ENCODE measurements at places on chromosomes 4 and X.

- no peak overlapping the region for H3K4me3 ChIP-seq
- no peaks in the 10 kb centered on the region for H3K36me3 ChIP-seq
- H3K4me1 ChIP-seq: no peaks in the 10 kb centered on the region
Observed at GRCh38 chr4:166293556-166293955, 420.5 kb downstream of the TLL1 start.

DNA sequence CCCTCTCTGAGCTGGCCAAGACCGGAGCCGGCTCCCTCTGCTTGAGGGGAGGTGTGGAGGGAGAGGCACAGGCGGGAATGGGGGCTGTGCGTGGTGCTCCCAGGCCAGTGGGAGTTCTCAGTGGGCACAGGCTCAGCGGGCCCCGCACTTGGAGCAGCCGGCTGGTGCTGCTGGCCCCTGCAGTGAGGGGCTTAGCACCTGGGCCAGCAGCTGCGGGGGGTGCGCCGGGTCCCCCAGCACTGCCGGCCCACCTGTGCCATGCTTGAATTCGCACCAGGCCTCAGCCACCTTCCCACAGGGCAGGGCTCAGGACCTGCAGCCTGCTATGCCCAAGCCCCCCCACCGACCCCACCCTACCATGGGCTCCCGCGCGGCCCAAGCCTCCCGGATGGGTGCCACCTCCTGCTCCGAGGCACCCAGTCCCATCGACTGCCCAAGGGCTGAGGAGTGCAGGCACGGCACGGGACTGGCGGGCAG is 602.5 kb downstream of the KCTD8 start:
- no peaks in the 10 kb centered on the region for H3K36me3 ChIP-seq
- H3K4me3 ChIP-seq: no peak overlapping the region
- H3K27ac ChIP-seq: no peak overlapping the region

GRCh38 chrX:153606503-153606902 is 7.6 kb upstream of the CCNQ start:
- peaks cover 2% of the 10 kb centered on the region for H3K4me1 ChIP-seq
- no peak overlapping the region for H3K27ac ChIP-seq
- no peaks in the 10 kb centered on the region for H3K36me3 ChIP-seq
- no peak for DNase-seq
- H3K27me3 ChIP-seq: peaks cover 3% of the 10 kb centered on the region

DNA sequence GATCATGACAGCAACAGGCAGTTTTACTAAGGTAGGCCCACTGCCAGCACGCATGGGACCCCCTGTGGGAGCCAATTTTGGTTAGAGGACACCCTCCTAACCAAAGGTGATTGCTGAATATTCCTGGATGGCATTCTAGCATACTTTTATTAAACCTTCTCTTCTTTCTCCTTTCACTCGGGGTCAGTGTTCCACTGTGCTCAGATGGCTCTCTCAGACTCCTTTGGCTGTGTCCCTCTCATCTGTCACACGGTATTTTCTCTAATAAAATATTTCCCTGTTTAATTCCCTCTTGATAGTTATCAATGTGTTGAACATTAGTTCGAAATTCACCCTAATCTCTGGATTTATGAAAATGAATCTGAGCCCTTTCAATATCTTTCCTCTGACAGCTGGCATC is 1315.3 kb downstream of the FSTL5 start:
- DNase-seq: no peak
- H3K4me3 ChIP-seq: no peak overlapping the region
- no peak overlapping the region for H3K27ac ChIP-seq
- H3K27me3 ChIP-seq: no peaks in the 10 kb centered on the region
- no peaks in the 10 kb centered on the region for H3K4me1 ChIP-seq
- H3K36me3 ChIP-seq: no peaks in the 10 kb centered on the region

Measured in immature natural killer cell (primary cell).